HEK293T (cell line): ENCODE measurements at places on chromosomes 6 and 20.

- peak; percentile 84 for DNase-seq
Observed at GRCh38 chr6:33822575-33823395, 19.0 kb upstream of the MLN start.

GRCh38 chr20:51244466-51244865 is 221.6 kb upstream of the KCNG1 start:
- no peak for DNase-seq

DNA sequence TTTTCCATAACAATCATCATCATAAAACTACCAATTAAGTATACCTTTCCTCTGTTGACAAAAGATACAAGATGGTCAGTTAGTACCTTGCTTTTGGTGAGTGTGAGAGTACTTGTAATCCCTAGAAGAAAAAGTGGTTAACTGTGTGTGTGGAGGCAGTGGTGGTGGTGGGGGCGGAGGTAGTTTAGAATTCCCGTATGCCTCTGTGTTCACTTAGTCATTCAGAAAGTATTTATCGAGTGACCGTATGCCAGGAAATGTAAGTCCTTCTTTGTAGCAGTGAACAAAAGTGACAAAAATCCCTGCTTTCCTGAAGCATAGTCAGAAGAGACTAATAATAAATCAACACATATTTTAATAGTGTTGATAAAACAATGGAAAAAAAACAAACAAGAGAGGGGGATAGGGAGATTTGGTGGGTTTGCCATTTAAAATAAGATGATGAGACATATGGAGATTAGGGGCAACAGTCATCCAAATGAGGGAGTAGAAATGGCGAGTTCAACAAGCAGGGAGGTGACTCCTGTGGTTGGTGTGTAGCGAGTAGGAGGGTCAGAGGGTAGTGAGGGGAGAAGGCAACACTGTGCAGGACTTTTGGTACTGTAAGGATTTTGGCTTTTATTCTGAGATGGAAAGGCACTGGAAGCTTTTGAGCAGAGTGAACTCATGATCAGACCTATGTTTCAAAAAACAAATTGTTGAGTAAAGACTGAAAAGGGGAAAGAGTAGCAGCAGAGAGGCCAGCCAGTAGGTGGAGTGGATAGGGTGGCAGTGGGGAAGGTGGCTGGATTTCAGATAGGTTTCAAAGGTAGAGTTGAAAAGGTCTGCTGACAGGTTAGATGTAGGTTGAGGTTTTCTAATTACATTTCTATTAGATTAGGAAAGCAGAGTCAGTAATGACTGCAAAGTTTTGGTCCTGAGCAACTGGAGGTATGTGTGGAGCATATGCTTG is 40.3 kb upstream of the SIM1 start:
- no peak for DNase-seq

DNA sequence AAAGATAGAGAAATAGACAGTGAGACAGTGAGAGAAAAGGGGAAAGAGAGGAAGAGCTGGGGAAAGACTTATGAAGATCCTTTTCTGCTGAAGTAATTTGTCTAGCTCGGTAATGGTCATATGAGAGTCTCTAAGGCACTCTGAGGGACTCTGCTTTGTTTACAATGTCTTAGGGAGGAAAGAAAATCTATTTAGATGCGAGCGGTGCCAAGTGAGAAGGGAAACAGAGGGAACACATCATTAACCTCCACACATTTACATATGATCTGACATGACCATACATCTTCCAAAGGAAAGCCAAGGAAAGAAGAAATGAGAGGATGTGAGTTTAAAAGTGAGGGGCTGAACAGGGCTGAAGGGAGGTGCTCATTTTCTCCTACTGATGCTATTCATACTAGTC is 862.3 kb upstream of the CITED2 start:
- no peak for DNase-seq

DNA sequence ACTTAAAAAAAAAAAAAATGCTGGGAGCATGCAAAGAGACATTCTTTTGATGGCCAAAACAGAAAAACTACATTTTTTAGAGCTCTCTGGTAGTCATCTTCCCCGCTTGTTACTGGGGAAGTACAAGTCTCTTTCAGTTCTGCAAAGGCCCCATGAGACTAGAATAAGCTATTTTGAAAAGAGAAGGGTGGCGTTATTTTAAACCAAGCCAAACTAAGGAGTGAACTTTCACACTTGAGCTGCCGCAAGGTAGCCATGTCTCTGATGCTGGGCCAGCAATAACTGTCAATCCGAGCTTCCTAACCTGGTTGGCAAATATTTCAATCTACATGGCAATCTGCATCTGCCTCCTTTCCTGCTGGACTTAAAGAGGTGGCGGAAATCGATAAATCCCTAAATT is 96.7 kb downstream of the L3MBTL3 start:
- DNase-seq, result no peak

- DNase-seq, result no peak
Observed at GRCh38 chr6:113697632-113698410, 159.3 kb upstream of the MARCKS start.

GRCh38 chr20:54078296-54078984 is 8.0 kb upstream of the BCAS1 start:
- DNase-seq, result no peak

- DNase-seq, result peak; percentile 20
Observed at GRCh38 chr6:121780325-121781321, 345.2 kb downstream of the GJA1 start.

DNA sequence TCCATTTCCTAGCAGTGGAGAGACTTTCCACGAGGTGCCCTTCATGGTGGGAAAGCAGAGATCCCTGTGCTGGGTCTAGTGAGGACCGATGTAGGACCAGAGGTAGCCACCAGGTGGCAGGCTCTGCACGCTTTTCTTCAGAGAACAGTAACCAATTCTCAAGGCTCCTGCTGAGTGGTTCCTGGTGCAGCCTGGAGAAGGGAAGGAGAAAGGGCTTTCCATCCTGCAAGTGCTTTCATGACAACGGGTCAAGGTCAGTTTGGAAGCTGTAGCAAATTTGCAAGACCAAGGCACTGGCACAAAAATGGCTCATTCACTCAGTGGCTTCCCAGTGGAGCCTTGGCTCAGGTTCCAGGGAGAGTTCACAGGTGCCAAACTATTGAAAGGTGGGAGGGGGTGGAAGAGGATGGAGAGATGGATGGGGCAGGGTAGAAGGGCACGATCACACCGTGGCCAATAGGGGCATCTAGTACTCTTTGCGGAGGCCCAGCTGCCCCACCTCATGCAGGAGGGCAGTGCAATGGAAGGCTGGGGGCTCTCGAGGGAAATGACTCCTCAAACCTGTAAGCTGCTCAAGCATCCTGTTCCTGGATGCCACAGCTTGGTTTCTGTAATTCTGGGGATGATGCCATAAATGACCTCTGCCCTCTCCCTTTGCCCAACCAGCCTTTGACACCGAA is 25.5 kb upstream of the KCNK16 start:
- DNase-seq, result peak; percentile 81

DNA sequence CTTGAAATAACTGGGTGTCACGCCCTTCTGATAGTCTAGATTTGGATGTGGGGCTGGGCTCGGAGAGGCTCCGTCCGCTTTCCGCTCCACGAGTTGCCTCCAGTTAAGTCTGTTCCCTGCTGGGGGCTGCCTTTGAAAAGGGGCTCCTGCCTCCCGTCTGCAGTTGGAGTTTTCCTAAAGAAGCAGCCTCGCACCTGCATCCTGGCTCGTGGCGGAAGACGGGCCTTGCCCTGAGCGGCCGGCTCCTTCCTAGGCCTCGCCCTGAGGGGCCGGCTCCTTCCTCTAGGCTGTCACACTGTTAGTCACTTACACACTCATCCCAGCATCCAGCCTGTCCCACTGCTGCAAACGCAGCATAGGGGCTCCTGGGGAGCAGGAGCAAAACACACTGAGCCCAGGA is 74.4 kb downstream of the SMOC2 start:
- no peak for DNase-seq

- no peak for DNase-seq
Observed at GRCh38 chr6:79070206-79070825, 7.7 kb downstream of the PHIP start.

- no peak for DNase-seq
Observed at GRCh38 chr6:89138173-89138572, 7.7 kb upstream of the PM20D2 start.

DNA sequence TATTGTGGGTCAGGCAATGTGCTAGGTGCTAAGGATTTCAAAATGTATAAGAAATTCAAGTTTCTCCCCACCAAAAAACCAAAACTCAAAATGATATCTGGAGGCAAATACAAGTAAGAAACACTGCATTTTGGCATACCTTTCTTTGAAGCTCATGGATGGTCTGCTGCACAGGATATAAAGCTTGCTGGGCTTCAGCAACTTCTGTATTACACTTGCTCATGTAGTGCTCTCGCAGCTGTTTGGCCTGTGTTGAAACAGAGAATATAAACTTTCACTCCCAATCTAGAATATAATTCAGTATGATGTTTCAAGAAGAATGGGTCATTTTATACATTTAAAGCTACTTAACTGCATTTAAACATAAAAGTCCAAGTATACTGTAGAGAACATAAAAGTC is 39.6 kb downstream of the SHPRH start:
- no peak for DNase-seq
